ENCODE measurements at places on chromosomes 12 and 14.
A peak's percentile ranks its signal among the peaks of the same experiment; 100 is the strongest.

- no peak for DNase-seq
These were observed 5.7 kb upstream of the CLEC4D start for GRCh38 chr12:8507596-8507995.

DNA sequence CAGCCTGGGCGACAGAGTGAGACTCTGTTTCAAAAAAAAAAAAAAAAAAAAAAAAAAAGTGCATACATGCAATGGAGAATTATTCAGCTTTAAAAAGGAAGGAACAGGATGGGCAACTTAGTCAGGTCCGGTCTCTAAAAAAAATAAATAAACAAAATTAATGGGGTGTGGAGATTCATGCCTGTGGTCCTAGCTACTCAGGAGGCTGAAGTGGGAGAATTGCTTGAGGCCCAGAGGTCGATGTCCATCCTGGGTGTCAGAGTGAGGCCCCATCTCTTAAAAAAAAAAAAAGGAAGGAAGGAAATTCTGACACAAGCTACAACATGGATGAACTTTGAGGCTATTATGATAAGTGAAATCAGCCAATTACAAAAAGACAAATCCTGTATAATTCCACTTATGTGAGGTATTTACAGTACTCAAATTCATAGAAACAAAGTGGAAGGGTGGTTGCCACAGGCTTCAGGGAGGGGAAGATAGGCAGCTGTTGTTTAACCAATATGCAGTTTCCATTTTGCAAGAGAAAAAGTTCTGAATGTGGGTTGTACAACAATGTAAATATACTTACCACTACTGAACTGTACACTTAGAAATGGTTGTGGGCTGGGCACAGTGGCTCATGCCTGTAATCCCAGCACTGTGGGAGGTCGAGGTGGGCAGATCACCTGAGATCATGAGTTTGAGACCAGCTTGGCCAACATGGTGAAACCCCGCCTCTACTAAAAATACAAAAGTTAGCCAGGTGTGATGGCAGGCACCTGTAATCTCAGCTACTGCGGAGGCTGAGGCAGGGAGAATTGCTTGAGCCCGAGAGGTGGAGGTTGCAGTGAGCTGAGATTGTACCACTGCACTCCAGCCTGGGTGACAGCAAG lies 12.3 kb upstream of the APOF start:
- no peak for DNase-seq

- peak; percentile 98 for DNase-seq
These were observed at the start of gene HEBP1 for GRCh38 chr12:12999959-13000615. HEBP1 (minus strand) TSS chr12:13000265; CDS start chr12:13000114, 151 bp downstream.

GRCh38 chr14:53516261-53516774 lies 363.2 kb upstream of the DDHD1 start:
- no peak for DNase-seq

DNA sequence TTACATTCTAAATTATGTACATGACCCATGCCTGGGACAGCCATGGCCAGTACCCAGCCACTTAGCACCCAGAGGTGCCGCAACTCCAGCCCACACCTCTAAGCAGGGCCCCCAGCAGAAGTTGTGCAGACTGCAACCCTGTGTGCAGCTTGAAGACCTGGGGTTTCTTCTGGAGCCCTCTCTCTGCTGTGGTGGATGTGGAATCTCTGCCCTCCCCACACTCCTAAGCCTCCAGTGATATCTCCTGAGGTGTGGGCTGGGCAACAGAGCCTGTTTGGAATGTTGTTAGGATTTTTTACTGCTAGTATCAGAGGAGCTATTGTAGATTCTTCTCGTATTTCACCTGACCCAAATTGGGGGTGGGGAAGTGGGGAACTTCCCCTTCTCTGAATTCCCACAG lies 59.4 kb upstream of the TUNAR start:
- no peak for DNase-seq

- no peak for DNase-seq
These were observed 2.3 kb downstream of the PTMS start for GRCh38 chr12:6768437-6768914.

GRCh38 chr14:105850853-105851581 lies 324.6 kb downstream of the TMEM121 start:
- DNase-seq: no peak

DNA sequence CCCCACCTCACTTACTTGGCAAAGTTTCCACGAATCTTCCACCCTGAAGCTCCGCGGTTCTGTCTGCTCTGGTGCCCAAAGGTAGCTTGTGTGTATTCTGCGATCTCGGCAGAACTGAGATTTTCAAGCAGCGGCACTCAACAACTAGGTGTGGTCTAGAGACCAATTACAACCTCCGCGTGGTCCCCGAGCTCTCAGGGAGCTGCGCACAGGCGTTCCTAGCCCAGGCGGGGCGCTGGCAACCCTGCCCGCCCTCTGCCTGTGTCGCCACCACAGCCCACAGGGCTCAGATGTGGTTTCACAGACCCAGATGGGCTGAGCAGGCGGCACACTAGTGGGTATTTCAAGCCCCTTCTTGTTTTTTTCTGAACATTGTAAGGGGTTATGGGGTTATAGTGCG lies 1.5 kb upstream of the DIABLO start:
- no peak for DNase-seq

DNA sequence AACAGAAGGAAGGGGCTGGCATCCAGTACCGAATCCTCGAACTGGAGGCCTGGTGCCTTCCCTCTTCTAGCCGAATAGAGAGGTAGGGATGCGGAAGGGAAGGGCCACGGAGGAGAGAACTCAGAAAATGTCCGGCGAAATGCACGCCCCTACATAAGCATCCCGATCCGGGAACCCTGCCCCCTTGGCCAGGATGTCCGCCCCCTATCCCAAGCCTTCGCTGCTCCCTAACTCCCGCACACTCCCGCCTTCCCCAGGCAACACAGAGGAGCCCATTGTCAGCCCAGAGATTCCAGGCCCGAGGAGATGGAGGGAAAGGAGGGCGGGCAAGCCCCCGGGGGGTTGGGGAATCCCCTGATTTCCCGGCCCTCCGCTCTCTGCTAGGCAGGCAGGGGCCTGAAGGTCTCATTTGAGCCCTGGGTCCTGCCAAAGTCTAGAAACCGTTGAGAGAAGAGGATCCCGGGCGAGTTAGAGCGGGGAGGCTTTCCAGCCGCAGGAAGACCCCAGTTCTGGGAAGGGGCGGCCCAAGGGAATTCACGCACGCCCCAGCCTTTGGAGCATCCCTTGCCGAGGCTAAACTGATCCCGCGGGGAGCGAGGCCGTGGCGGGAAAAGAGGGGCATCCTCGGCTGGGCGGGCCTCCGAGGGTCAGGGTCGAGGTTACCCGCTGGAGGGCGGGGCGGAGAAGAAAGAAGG lies 569 bp upstream of the ARHGEF40 start:
- peak; percentile 72 for DNase-seq

- DNase-seq: peak; percentile 6
These were observed 158.6 kb upstream of the CCND2 start for GRCh38 chr12:4114986-4115385.

DNA sequence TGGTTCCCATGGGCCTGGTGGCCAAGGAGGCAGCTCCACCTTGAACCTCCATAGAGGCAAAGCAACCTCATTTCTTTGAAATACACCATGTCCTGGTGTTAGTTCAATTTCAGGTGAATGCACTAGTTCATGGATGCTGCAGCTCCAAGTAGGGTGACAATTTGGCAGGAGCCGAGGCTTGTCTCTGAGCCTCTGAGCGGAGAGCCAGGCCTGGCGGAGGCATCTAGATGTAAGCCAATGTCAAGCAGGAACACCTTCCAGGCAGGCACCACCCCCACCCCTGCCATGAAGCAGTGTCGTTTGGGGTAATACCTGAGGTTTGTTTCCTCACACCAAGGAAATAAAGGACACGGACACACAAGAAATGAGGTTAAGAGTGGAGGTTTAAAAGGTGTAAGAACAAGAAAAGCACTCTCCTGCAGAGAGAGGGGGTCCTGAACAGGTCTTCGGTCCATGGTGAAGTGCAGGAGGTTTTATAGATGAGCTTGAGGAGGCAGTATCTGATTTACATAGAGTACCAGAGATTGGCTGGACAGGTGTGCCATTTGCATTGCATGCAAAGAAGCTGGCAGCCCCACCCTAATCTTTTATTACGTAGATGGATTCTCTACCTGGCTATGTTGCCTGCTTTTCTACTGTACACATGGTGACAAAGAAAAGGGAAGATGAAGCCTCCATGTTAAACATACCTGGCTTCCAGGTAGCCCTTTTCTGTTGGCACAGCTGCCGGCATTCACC lies 60.3 kb downstream of the RIN3 start:
- DNase-seq: no peak

GRCh38 chr12:2170376-2170775 lies 117.6 kb downstream of the CACNA1C start:
- DNase-seq: no peak

GRCh38 chr12:42918443-42918842 lies 328.9 kb upstream of the PRICKLE1 start:
- DNase-seq: no peak

GRCh38 chr14:61388173-61388975 lies 67.0 kb downstream of the PRKCH start:
- DNase-seq: no peak

DNA sequence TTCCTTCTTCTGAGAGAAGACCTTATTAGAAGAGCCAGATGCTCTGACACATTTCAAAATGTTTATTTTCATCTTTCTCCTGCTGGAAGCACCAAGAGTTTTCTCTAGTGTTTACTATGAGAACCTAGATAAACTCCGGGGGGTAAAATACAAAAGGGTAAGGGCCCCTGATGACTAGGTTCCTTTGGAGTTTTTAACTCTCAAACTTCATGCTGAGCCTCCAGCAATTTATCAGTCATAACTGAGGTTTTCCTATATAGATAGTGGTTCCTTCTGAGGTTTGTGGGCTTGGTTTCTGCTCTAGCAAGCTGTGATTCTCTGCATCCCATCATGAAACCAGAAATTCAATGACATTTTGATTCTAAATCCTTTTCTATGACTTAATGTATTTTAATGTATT lies 210.9 kb downstream of the LRFN5 start:
- DNase-seq: no peak

- DNase-seq: no peak
These were observed 63.9 kb downstream of the BICD1 start for GRCh38 chr12:32170437-32170998.

- no peak for DNase-seq
These were observed 9.6 kb upstream of the SNAPC1 start for GRCh38 chr14:61752626-61753025.

DNA sequence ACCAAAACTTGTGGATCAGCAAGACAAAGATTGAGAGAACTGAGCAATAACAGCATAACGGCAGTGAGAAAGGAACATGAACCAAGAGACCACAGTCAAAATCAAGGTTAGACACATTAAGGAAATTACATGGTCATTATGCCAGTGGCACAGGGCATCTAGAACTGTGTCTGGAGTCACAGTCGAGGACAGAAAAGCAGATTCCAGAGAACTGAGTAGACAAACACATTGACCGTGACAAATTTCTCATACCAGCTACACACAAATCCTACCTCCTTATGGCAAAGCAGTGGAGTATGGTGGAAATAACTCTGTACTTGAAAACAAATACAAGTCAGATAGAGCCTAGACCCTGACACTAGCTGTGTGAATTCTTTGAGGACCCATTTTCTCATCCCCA lies 367.3 kb downstream of the DUSP6 start:
- DNase-seq: no peak

- no peak for DNase-seq
These were observed 70.7 kb downstream of the CDK17 start for GRCh38 chr12:96329545-96329944.

DNA sequence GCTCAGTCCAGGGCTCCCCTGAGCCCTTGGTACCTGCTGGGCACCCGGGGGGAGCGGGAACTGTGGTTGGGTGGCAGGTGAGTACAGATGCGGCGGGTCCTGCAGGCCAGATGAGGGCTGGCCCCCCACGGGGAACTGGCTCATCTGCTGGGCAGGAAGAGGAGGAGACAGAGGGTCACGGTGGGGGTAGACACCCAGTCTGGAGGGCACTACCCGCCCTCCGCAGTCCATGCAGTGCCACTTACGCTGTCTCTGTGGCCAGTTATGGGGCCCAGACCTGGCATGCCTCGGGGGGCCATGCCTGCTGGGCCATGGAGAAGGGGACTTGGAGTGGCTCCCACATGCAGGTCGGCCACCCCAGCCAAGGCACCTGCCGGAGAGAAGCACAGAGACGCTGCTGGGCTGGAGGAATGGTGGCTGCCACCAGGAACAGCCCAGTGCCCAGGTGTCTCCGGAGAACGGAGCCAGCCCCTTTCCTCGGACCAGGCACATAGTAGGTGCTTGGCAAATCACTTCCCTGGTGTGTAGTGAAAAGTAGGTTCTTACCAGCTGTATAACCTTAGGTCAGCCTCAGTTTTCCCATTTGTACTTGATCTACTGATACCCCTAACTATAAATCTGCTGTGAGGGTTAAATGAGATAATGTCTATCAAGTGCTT lies 21.1 kb downstream of the FOXN4 start:
- DNase-seq: no peak

DNA sequence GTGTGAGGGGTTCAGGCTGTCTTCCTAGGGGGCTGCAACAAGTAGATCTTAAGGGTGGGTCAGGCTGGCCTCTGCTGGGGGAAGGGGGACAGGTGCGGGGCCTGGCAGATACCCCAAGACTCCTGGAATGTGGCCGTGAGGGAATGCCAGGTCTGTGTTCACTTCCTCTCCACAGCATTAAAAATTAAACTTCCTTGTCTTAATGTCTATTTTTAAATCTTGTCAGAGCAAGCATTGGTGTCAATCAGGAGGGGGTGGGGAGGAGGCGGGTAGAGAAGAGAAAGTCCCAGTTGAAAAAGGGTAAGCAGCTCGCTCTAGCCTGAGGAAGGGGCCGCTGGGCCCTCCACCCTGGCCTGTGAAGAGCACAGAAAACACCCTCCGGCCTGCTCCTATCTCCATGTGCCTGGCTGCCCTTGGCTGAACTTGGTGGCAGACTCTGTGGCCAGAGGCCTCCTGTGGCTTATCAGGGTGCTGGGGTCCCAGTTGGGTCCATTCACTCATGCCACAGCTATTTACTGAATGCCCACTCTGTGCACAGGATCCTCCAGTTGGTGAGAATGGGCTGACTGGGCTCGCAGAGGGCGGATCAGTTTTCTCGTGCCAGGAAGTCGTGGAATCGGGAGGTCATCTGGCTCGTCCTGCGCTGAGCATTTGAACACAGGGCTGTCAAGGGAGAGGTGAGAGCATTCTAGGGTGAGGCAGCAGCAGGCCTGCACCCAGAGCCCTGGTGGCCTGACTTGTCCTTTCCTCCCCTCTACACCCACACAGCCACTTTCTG lies 128.8 kb downstream of the TSPAN9 start:
- no peak for DNase-seq

DNA sequence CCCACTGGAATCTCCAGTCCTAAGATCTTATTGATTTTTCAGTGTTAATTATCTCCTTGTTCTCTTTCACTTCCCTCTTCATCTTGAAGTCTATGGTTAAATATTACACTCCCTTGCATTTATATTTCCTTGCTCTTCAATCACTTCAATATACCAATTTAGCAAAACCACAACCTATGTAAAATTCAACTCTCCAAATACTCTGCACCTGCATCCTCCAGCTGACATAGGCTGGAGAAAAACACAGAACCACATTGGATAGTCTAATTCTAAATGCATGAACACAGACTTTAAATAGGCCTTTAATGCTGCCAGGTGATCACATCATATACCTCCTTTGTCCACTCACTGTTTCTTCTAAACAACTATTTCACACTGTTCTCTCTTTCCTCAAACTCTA lies 253.8 kb upstream of the GARIN6 start:
- DNase-seq: no peak

- no peak for DNase-seq
These were observed 7.8 kb downstream of the AMN start for GRCh38 chr14:102930138-102930752.

GRCh38 chr12:47774663-47775062 lies 1.6 kb downstream of the SLC48A1 start:
- DNase-seq: no peak
